ENCODE measurements at places on chromosomes 2 and 18.
A peak's percentile ranks its signal among the peaks of the same experiment; 100 is the strongest.

DNA sequence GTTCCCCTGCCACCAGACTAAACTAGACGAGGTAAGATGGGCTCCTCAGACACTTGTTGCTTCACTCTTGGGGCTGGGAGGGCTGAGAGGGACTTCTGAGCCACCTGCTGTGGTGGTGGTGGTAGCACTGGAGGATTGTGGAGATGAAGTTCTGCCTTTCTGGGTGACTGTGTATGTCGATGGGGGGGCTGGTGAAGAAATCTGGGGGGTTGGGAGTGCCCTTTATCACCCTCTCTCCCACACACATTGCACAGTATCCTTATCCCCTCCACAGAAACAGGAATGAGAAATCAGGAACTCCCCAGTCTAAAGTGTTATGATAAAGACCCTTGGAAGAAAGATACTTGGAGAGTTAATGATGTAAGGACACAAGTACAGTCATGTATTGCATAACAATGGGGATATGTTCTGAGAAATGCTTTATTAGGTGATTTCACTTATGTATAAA is 38.5 kb downstream of the HK2 start:
- DNase-seq = no peak

GRCh38 chr2:137957033-137957432 is 7.2 kb upstream of the HNMT start:
- DNase-seq = no peak

- DNase-seq = no peak
Observed at GRCh38 chr18:60996326-60996725, 336.9 kb upstream of the CDH20 start.

- no peak for DNase-seq
Observed at GRCh38 chr2:215604606-215605005, 168.7 kb upstream of the FN1 start.

- no peak for DNase-seq
Observed at GRCh38 chr18:45837283-45838070, 12.0 kb downstream of the SIGLEC15 start.

GRCh38 chr2:71746946-71747501 is 293.7 kb downstream of the DYSF start:
- DNase-seq = no peak

DNA sequence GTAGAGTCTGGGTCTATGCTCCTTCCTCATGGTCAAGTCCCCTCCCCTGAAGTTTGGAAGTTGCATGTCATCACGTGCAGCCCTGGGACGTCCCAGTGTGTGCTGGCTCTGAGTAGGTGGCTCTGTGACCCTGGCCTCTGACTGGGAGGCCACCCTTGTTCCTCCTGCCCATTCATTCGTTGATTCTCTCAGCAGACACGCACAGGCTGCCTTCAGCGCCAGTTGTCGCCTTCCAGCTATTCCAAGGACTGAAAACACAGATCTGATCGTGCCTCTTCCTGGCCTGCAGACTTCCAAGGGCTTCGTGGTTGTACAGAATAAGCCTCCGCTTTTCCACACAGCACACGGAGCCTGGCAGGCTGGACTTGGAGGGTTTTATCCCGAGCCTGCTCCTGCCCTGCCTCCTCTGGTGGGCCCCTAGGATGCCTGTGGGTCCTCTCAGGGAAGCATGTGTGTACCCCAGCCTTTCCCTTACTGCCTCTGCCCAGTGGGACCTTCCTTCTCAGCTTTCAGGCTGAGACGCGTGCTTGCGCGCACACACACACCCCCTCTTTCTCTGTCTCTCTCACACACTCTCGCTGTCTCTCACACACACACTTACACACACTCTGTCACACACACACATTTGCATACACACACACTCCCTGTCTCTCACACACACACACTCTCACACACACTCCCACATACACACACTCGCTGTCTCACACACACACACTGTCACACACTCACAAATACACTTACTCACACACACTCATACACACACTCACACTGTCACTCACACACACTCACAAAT is 17.7 kb downstream of the SH3BP4 start:
- DNase-seq = no peak

GRCh38 chr2:32824070-32824809 is 122.5 kb upstream of the LTBP1 start:
- no peak for DNase-seq

DNA sequence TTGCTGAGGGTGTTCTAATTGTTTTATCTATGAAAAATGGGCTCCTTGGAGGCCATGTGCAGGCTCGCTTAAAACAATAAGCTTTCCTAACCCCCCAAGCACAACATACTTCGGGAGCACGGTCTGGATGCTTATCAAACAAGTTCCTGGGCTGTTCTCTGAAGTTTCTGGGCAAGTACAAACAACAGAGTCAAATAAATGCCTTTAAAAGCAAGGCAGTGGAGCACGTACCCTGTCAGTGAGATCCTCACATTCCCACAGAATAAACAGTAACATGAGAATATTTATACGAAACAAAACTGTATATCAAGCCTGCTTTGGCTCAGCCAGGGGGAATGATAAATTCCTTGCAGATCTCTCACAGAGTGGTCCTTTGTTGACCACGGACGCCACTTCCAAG is 44.8 kb downstream of the FTCDNL1 start:
- no peak for DNase-seq

- no peak for DNase-seq
Observed at GRCh38 chr2:20643060-20643459, 7.8 kb downstream of the HS1BP3 start.

- no peak for DNase-seq
Observed at GRCh38 chr2:140550821-140551220, 1580.0 kb downstream of the LRP1B start.

- no peak for DNase-seq
Observed at GRCh38 chr18:555705-556457, 24.3 kb upstream of the CETN1 start.

DNA sequence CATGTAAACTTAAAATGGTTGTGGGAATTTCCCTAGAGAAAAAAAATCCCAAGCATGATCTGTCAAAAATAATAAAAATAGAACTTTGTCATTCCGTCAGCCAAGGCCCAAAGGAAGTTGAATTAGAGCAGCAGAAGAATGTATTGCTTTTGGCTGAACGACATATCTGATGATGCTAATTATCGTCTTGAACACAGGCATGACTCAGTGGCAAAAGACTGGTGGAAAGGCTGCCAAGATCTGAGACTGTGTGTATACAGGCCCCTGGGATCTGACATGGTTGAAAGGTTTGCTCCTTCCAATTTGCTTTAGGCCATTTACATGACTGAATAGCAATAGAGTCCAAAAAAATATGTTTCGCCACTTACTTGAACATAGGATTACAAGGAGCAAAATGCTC is 1057.1 kb upstream of the CRIM1 start:
- no peak for DNase-seq

DNA sequence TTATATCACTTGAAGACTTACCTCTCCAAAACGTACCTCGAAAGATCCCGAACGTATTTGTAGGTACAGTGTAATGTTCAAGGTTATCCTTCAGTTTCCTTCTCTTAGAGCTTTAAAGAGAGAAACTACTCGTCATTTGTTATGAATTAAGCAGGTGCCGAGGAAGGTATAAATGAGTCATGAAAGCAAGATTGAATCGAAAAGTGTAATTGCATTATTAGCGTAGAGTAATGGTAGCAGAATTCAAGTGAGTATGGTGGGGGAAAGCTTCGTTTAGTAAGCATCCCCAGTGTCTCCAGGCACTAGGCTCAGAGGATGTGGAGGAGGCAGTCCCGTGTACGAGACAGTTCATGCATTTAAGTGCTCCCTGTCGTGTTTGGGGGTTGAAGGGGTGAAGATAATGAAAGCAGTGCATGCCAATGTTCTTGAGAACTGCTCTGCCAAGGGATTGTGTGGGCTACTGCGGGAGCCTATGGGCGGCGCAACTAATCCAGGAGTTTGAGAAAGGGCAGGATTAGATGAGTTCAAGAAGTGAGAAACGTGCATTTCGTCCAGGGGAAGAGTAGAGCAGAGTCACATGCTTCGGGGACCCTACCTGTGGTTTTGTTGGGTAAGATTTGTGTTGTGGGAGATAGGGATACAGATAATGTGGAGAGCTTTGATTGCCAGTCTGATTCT is 858 bp downstream of the POLR1B start:
- no peak for DNase-seq

DNA sequence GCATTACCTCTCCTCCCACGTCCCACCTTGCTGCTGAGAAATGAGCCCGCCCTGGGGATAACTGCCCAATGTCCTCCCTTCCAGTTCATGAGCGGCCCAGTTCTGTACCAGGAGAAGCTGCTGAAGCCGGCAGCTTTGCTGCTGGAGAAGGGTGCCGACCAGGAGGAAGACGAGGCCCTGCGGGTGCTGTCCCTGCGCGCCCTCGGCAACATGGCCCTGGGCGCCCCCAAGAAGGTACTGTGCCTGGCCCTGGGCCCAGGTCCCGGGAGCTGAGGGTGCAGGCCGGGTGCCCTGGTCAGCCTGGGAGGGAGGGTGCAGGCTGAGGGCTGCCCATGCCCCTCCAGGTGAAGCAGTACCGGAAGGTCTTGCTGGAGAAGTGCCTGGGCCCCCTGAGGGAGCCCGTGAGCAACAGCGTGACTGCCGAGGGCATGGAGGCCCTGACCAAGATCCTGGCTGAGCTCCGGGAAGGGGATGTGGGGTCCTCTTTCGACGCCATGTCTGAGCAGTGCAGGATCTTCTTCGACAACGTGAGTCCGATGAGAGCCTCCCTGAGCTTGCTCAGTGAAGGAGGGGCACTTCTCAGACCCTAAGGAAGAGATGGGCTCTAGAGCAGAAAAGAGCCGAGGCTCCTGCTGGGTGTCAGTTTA is 25.7 kb downstream of the HJURP start:
- no peak for DNase-seq

- DNase-seq = no peak
Observed at GRCh38 chr18:58396144-58396543, 232.7 kb downstream of the ALPK2 start.

GRCh38 chr2:7016601-7017211 is 99.5 kb downstream of the RNF144A start:
- DNase-seq = no peak

DNA sequence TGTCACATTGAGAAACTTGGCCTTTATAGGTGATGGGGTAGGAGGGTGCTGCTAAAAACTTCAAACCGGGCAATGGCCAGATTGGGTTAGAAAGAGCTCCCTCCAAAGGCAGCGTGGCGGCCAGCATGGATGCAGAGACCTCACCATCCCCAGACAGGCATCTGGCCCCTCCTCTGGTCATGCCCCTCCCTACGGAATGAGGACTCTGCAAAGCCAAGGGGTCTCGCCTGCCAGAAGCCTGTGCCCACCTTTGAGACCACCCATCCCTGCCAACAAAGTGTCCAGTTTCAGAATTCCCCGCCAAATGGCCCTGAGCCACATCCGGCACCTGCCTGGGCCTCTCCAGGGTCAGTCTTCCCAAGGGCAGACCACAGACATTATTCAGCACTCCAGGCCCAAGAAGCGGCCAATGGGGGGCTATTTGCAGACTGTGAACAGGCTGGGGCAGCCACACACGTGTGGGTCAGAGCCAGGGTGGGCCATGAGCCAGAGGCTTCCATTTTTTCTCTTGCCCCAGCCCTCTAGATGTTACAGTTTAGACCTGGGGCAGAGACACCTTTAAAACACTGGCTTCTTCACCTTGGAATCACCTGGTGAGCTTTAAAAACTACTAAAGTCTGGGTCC is 4.2 kb upstream of the ATP6V1B1 start:
- no peak for DNase-seq

DNA sequence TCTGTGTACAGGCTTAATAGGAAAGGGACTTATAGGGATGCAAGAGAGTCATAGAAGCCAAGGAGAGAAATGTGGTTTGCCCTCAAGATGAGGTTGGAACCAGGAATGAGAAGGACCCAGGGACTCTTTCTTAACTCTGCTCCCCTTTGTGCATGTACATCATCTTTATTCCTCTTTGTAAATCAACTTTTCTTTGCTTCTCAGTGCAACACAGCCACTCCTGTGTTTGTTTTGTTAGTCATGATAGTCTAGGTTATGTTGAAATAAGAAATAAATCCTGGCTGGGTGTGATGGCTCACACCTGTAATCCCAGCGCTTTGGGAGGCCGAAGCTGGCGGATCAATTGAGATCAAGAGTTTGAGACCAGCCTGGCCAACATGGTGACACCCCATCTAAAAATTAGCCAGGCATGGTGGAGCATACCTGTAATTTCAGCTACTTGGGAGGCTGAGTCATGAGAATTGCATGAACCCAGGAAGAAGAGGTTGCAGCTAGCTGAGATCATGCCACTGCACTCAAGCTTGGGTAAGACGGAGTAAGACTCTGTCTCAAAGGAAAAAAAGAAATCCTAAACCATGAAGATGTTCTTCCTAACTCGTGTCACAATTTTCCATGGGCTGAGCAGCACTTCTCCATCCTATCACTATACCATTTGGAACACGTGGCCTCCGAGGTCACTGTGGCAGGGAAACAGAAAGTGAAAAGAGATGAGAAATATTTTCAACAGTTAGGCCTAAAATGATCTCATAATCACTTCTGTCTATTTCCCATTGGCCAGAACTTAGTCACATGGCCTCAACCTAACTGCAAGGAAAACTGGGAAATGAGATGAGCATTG is 73.0 kb upstream of the TMEM17 start:
- no peak for DNase-seq

- no peak for DNase-seq
Observed at GRCh38 chr18:13572721-13573120, 153.6 kb downstream of the FAM210A start.

DNA sequence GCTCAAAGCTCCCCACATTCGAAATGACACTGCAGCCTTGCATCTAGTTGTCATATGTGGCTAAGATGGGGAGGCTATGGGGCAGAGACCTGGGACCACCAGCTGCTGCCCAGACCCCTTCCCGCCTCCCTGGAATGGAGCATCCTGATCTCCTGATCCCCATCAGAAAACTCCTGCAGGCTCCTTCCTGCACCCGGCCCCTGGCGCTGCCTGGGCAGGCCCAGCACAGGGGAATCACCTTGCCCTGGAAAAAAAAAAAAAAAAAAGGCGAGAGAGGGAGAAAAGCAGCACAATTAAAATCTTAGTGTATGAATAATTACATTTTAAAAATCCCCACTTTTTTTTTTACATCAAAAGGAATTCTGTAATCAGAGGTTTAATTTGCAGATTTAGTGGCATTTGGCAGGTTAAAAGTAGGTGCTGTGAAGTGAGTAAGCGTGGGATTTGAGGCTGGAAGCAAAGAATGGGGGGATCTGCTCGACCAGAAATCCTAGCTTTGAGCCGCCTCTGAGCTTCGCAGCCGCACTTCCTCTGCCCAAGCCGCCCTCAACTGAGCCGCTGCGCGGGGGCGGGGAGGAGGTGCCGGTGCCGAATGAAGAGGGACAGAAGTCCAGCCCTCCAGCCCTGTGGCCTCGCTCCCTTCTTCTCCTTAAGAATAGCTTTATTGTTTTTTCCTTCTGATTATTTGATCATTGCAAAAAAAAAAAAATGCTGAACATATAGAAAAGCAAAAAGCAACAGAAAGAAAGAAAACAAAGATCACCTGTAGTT is 30.0 kb downstream of the THNSL2 start:
- DNase-seq = peak; percentile 6

DNA sequence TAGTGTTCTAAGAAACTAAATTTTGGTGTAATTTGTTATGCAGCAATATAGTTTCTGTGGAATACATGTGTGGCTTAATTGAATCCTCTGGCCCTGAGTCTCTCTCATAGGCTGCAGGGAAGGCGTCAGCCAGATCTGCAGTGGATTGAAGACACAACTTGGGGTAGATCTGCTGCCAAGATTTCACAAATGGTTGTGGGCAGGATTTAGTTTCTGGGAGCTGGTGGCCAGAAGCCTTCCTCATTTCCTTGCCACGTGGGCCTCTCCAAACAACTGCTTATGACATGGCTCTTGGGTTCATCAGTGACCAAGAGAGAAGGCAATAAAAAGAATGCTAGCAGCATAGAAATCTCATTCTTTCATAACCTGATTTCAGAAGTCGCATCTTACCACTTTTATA is 28.2 kb downstream of the CCDC102B start:
- DNase-seq = no peak
